Adrenal gland (tissue), 19 donors: ENCODE measurements at places on chromosomes 1 and 21.

- no peak for DNase-seq
Observed at GRCh38 chr1:167106119-167106461, 12.2 kb downstream of the STYXL2 start.

- DNase-seq = no peak
Observed at GRCh38 chr1:44170281-44170823, 28.9 kb upstream of the KLF18 start.

DNA sequence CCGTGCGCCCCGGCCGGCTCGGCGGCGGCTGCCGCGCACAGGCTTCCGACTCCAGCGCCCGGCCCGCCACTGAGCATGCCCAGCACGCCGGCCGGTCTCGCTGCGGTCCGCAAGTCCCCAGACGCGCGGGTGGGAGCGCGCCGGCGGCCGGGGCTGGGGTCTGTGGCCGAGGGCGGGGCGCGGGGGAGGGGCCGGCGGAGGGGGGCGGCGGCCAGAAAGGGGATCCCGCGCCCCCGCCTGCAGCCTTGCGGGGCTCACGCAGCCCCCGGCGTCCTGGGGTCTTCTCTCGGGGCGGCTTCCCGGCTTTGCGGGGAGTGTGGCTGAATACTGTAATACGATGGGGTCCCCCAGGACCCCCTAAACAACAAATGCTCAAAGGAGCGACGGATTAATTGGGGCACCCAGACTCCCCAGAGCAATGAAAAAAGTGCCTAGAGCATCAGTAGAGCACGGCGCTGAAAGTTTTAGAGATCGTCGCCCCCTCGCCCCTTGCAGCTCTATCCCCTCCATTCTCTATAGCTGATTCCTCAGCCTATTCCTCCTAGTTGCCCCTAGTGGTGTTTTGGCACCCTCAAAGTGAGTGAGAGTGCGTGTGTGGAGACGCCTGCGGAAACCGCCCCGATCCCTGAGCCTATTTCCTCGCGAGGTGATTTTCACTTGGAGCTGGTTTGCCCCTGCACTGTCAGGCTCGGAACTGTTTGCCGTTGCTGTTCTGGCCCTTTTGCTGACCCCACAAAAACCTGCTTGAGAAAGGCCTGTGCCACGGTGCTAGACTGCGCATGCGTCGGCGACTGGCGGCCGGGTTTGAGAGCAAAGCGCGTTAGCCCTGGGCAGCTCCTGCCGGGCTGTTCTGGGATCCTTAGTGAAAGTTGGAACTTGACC lies at the start of gene VAV3:
Gene VAV3, minus strand, starts transcription at position 71 of the 882 bp plus-strand sequence. CDS start 311 bp downstream, outside the sequence.
- peak; percentile 81 for DNase-seq

DNA sequence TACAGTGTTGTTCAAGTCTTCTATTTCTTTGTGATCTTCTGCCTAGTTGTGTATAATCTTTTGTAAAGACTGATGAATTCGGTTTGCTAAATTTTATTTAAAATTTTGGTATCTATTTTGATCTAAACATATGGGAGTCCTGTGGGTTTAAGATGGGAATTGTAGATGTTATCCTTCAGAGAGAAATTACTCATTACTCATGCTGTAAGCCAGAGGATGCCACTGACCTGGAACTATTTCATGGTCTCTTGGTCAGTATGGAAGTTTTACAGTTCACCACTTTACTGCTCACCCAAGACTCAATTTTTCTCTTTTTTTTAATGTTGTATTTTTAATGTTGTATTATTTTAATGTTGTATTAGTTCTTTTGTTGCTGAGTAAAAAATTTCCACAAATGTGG lies 138.6 kb upstream of the B3GALT2 start:
- no peak for DNase-seq

DNA sequence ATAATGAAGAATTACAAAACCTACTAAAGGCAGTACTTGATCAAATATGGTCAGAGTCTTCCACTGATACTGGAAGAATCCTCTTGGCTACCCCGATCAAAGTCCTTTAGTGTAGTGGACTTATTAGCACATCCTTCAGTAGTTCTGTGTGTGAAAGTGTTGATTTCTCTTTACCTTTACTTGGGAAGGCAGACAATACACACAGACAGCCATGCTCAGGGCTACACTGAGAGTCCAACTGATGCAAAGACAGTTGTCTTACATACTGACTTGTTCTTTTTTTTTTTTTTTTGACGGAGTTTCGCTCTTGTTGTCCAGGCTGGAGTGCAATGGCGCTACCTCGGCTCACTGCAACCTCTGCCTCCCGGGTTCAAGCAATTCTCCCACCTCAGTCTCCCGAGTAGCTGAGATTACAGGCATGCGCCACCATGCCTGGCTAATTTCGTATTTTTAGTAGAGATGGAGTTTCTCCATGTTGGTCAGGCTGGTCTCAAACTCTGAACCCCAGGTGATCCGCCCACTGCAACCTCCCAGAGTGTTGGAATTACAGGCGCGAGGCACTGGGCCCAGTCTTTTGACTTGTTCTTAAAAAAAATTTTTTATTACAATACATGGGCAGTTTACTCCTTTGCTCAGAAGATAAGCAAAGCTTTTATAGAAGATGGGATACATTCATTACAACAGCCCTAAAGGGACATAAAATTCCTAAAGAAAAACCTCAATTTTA lies 3.5 kb upstream of the PTTG1IP start:
- no peak for DNase-seq

DNA sequence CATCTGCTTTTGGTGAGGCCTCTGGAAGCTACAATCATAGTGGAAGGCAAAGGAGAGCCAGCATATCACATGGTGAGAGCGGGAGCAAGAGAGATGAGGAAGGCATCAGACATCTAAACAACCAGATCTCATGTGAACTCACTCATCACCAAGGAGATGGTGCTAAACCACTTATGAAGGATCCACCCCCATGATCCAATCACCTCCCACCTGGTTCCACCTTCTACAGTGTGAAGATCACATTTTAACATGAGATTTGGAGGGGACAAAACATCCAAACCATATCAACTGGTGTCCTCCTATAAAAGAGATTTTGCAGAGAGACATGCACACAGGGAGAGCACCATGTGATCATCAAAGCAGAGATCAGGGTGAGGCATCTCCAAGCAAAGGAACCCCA lies 578.6 kb downstream of the MATN1 start:
- no peak for DNase-seq

DNA sequence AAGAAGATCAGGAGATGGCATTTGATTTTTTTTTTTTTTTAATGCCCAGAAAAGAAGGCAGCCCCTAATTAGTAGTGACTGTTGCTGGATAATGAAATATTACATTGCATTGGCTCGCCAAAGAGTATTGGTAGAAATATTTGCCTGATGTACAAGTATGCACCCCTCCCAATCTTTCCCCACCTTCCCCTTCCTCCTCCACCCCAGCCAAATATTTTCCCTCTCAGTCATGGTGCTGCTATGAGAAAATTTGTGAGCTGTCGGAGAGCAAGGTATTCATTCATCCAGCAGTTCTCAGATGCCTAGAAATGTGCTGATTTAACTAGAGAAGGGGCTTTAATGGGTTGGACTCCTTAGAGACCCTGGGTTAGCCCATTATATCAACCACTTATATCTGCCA lies 50.5 kb upstream of the IKBKE start:
- DNase-seq = no peak

DNA sequence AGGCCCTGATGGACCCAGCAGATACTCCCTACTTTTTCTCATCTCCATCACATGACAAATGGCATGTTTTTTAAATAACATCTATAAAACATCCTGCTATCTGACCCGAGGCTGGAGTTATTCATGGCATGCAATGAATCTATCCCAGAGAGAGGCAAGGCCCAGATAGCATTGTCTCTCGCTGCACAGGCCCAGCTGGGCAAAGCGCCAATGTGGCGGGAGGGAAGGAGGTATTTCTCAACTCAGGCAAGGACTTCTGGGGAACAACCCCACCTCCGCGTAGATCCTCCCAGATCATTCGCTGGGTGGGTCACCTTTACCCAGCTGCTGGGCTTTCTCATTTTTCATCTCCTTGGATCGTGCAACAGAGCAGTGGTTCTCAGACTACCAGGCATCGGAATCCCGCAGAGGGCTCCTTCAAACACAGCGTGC lies 59.8 kb downstream of the ERG start:
- peak; percentile 52 for DNase-seq

- DNase-seq = no peak
Observed at GRCh38 chr21:33458861-33459260, 20.9 kb downstream of the TMEM50B start.

GRCh38 chr1:217498209-217498608 lies 132.7 kb downstream of the GPATCH2 start:
- no peak for DNase-seq

- DNase-seq = no peak
Observed at GRCh38 chr1:173222149-173223030, 15.3 kb upstream of the TNFSF4 start.

GRCh38 chr1:107142666-107143065 lies 1.8 kb downstream of the NTNG1 start:
- DNase-seq = no peak

GRCh38 chr1:228825840-228826484 lies 90.7 kb downstream of the RHOU start:
- no peak for DNase-seq

DNA sequence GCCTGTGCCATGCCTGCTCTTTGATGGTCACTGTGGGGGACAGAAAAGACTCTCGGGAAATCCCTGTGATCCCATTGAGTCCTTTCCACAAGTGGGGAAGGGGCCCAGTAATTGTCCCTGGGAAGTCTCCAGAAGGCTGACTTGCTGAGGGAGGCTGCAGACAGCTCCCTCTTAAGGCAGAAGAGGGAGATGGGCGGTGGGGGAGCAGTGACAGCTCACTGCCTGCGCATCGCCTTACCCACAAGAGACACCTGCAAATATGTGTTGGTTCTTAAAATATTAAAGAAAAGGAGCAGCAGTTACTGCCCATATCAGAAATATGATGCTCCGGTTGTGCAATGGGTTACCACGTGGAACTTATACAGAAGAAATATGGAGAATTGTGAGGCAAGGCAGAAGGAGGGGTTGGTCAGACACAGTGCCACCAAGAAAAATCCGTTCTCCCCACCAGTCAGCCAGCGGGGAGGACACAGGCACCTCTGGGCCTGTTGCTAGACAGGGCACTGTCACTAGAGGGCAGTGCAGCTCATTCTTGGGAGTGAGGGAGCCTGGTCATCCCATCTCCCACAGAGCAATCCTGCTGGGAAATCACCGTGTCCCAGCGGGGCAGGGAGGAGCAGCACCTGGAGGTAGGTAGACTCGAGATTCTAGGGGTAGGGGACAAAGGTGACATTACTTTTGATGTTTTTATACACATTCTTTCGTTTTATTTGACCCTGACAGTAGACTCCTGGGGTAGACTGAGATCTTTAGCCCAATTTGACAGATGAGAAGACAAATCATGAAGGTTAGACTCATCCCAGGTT lies 6.9 kb upstream of the CAMK1G start:
- peak; percentile 87 for DNase-seq

GRCh38 chr1:180188091-180188506 lies 33.4 kb downstream of the QSOX1 start:
- DNase-seq = peak; percentile 75

DNA sequence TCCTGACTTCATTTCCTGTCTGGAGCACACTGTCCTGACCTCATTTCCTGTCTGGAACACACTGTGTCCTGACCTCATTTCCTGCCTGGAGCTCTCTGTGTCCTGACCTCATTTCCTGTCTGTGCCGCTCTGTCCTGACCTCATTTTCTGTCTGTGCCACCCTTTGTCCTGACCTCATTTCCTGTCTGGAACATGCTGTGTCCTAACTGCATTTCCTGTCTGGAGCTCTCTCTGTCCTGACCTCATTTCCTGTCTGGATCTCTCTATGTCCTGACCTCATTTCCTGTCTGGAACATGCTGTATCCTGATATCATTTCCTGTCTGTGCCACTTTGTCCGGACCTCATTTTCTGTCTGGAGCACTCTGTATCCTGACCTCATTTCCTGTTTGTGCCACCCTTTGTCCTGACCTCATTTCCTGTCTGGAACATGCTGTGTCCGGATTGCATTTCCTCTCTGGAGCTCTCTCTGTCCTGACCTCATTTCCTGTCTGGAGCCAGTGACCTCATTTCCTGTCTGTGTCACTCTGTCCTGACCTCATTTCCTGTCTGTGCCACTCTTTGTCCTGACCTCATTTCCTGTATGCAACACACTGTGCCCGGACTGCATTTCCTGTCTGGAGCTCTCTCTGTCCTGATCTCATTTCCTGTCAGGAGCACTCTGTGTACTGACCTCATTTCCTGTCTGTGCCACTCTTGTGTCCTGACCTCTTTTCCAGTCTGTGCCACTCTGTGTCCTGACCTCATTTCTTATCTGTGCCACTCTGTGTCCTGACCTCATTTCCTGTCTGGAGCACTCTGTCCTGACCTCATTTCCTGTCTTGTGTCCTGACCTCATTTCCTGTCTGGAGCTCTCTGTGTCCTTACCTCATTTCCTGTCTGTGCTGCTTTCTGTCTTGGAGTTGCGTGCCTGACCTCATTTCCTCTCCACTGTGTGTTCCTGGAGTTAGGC lies 27.6 kb downstream of the SKI start:
- no peak for DNase-seq

DNA sequence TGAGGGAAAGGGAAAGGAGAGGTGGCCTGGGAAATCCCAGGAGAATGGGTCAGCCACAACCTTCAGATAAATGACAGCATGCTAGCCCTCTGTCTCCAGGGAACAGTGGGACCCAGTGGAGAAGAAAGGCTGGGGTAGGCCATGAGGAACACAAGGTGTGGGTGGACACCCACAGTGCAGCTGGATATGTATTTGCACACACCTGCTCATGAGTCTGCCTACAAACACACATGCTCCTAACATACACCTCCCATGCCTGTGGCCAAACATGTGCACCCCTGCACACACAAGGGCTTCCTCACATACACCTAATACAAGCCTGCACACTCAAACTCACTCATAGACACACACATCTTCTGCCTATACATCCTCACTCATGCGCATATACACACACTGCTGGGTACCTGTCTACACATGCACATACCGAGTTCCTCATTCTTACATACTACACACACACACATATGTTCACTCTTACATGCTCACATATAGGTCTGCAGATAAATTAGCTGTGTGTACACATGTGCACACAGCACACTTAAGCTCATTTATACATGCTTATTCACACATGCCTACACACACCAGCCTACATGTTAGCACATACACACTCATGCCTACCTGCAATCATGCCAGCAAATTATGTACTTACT lies 3.6 kb downstream of the C1orf216 start:
- no peak for DNase-seq

DNA sequence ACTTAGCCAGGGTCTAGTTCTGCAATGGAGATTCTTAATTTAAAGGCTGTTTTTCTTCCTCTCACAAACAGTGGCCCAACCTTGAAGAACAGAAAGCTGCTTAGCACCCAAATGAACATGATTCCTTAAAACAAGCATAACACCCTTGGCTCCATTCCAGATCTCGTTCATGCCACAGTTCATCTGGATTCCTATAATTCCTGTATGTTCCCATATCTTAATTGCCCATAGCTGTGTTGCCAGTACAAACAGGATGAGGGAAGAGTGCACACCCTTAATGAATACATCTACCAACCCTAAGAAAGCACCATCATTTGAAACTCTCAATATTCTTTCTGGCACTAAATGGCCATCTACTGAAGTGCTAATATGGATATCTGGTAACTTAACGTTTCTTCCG lies 45.5 kb downstream of the TGFB2 start:
- DNase-seq = no peak
